Effector CD4-positive, alpha-beta T cell (primary cell): ENCODE measurements at places on chromosomes 3 and 15.

DNA sequence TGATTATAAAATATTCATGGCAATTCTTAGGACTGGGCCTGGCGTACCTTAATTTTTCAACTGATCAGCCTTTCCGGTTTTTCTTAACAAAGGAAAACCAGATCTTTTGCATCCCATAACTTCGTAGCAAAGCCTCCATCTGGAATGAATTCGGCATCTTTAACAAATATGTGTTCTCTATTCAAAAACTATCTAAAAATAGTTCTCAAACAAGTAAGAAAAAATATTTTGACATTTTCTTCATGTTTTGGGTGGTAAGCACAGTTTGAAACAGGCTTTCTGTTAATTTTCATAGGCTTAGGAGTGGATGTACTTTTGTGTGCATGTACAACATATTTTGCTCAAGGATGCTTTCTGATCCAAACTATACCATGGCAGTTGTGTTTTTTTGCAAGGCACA lies 55.1 kb downstream of the RBMS3 start:
- no peak for DNase-seq

GRCh38 chr15:71272932-71273331 lies 157.7 kb downstream of the THSD4 start:
- no peak for DNase-seq

DNA sequence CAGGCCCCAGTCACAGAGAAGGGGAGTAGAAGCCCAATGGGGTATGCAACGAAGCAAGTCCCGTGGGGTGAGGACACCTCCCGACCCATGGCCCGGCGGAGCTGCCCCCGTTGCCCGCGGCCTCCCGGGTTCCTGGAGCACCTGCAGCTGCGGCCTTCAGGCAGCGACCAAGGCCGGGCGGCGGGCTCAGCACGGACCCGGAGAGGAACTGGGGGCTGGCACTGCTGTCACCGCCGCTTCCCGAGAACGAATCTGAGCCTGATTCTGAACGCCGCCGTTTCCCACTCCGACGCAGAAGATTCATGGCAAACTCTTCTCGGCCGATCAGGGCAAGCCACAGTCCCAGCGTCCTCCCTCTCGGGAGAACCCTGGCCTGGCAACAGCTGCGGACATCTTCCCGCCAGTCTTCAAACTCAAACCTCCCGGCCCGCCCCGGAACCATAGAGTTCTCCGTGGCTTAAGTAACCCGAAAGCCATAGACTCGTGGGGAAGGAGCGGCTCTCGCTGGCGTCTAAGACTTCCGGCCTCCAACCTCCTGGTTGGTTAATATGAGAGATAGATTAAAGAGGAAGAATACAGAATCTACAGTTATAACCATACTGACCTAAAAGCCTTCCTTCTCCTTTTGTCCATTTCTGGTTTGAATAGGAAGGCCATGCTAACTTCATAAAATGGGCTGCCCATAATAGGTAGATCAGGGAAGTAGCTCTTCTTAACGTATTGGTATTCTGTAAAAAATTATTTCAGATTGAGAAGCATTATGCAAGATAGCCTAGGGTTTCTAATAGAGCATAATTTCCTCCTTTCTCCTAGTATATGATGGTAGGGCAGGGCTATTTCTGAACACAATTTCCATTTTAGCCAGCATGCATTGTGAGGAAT lies at the start of gene POLQ:
TSS of gene POLQ (minus strand) at position 415 of the 882 bp plus-strand sequence. CDS start at position 304, 111 bp downstream.
- DNase-seq, result peak; percentile 82

DNA sequence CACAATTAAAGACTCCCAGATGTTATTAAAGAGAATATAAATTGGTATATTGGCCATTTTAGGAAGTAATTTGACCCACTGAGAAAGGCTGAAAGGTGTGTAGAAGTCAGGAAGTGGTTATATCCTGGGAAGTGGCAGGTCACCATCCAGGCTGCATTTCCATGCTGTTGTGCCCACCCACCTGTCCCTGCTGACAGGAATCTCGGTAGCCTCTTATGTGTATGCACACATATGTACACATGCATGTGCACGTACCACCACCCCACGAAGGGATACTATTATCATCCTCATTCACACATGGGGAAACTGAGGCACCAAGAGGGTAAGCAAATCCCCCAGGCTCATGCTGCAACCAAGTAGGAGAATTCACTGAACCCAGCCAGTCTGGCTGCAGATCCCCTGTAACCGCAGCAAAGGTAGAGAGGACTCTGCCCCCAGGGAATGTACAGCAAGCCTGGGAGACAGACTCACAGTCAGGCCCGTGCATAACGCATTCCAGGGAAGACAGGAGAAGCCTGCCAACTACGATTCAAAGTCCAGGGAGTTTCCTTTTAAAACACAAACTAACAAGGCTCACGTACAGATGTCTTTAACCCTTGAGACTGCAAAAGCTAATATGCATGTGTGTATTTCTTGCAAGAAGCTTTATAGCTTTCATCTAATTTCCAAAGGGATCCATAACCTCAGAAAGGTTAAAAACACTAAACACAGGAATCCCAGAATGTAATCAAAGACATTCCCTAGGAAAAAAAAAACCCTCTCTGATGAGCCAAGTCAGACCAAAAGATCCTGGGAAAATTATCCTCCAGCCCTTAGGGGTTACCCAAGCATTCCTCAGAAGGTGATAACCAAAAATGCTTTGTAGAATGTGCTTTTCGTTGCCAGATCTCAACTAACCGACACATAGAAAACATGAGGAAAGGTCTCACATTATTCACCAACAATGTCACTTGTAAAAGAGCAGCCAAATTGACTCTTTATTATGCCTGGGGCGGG lies 129.6 kb downstream of the ADAMTS17 start:
- no peak for DNase-seq

DNA sequence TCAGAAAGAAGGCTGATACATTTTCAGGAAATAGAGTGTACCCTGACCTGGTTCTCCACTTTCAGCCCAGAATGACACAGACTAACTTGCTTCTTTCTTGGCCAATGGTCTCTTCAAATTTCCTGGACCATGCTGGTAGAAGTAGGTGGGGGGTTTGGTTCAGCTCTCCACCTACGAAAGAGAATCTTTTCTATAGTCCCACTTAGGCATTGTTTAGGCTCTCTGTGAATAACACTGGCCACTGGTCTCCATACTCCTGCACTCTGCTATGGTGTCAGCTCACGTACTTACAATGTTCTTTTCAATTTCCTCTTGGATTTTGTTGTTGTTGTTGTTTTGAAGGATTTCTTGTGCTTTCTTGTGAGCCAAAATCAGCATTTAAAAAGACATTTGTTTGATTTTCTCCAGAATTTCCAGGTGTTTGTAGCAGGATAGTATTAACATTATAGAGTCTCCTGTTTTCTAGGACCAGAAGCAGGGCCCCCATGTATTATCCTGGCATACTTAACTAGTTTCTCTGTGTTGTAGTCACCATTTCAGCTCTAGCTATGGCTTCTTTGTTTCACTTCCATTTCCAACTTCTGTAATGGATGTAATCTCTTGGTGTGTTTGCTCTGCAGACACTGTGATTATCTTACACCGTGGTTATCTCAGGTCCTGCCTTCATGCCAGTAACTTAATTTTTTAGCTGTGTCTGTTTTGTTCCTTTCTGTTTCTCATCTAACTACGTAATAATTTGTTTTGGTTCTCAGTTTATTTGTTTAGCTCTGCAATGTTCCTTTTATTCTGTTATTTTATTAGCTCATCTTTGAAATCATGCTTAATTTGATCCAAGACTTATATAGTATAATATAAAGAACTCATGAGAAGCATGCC lies 61.4 kb downstream of the CHRNA7 start:
- no peak for DNase-seq

DNA sequence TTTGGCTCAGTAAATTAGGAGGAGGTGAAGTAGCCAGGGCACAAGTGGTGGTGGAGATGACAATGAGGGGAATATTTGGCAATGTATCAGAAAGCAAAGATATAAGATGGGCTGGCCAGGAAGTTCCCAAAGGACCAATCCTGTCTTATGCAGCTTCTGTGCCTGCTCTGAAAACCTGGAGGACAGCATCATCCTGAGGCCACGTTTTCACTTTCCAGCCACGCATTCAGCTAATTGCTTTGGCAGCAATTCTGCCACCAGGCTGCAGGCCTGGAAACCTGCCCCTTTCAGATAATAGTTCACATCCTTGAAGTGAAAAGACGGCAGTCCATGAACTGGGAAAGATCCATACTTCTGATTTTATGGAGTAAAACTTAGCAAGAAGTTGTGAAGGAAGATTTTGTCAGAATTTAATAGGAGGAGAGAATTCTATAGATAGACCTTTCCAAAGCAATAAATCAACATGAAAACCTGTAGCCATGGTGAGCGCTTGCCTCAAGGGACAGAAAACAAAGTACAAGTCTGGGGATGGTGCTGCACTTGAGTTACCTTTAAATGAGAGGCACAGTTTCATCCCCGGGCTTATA lies 682.5 kb downstream of the GRM7 start:
- no peak for DNase-seq

DNA sequence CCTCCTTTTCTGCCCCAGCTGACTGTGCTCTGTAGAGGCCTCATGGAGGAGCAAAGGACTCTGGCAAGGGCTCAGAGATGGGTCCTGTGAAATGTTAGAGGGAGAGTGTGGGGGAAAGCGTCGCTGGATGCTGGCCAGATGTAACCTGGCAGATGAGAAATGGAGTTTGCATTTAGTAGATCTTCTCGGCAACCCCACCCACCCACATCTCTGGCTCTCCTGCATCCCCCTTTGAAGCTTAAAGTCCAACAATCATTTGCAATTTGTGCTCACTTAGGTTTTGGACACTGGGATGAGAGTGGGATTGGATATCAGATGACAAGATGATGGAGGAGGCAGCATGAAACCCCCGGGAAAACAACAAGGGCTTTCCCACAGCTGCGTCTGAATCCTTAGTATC lies 523.6 kb upstream of the MCTP2 start:
- DNase-seq, result no peak

- no peak for DNase-seq
These were observed 58.5 kb upstream of the KLF13 start for GRCh38 chr15:31268108-31268501.

GRCh38 chr3:120705884-120706582 lies 24.0 kb upstream of the HGD start:
- DNase-seq, result no peak

GRCh38 chr15:63463036-63463435 lies 41.4 kb upstream of the USP3 start:
- DNase-seq, result no peak

- peak; percentile 61 for DNase-seq
These were observed 39.5 kb upstream of the TPRG1 start for GRCh38 chr3:189132231-189132671.
